ENCODE measurements at places on chromosomes 6 and 20.

- DNase-seq: no peak
These were observed 5.5 kb upstream of the NPBWR2 start for GRCh38 chr20:64112691-64113443.

- no peak for DNase-seq
These were observed 11.7 kb downstream of the VNN2 start for GRCh38 chr6:132746048-132746447.

- no peak for DNase-seq
These were observed 115.2 kb upstream of the BCLAF1 start for GRCh38 chr6:136404627-136405419.

- DNase-seq: no peak
These were observed 54.4 kb upstream of the CCDC28A start for GRCh38 chr6:138719011-138719635.

GRCh38 chr6:149200282-149200945, 117.1 kb upstream of the TAB2 start:
- DNase-seq: no peak

DNA sequence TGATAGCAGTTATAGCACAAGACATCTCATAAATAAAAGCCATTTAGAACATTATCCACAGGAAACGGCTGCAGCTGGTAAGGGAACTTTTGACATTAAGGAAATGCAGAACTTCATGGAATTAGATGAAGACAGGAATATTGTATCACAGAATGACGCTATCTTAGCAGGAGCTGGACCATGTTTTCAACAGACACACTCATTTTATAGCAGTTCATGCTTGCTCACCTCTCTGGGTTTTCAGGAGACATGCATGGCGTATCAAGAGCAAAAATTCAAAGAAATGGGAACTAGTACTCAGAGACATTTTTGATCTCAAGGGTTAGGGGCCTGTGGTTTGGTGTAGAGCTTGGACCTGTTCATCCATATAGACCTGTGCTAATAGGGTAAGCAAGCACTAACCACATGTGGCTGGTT, 125.0 kb downstream of the FYN start:
- DNase-seq: no peak

DNA sequence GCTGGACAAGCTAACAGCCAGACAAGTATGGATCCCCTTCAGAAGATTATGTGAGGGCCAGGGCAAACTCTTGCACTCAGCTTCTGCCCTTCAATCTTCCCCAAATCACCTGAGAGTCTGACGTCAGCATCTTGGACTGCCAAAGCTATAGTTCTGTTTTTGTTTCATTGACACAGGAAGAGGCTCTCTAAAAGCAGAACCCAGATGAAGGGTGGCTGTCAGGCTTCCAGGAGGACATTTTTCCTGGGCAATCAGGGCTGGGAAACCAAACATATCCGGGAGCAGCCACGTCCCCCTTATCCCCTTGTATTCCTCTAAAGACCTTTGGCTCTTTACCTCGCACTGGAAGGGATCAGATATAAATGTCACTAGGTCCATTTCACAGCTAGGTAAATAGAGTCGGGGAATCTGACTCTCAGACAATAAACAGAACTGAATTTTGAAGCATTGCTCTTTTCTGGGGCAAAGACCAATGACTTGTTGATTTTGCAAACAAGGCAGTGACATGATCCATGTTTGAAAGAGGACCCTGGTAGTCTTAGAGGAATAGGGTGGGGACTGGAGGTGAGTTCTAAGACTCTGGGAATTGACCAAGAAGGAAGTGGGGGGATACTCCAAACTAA, 13.3 kb downstream of the MAFB start:
- DNase-seq: no peak

GRCh38 chr6:117440706-117441525, 15.2 kb upstream of the ROS1 start:
- DNase-seq: no peak

- no peak for DNase-seq
These were observed 5.7 kb downstream of the TMEM151B start for GRCh38 chr6:44275749-44276648.

- no peak for DNase-seq
These were observed 163.3 kb downstream of the SOBP start for GRCh38 chr6:107653183-107653580.

DNA sequence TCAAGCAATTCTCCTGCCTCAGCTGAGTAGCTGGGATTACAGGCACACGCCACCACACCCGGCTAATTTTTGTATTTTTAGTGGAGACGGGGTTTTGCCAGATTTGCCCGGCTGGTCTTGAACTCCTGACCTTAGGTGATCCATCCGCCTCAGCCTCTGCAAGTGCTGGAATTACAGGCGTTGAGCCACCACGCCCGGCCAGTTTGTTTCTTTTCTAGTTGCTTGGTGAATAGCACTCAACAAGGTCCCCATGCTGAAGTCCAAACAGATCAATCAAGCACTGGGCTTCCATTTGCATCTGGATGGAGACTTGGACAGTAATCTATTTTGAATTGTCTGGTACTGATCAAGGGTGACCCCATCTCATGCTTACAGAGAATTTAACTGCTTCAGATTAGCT, 108.9 kb upstream of the FOXO3 start:
- no peak for DNase-seq

GRCh38 chr6:110723017-110723416, 92.3 kb downstream of the CDK19 start:
- DNase-seq: no peak

GRCh38 chr6:42210551-42210950, 7.1 kb downstream of the MRPS10 start:
- DNase-seq: no peak

DNA sequence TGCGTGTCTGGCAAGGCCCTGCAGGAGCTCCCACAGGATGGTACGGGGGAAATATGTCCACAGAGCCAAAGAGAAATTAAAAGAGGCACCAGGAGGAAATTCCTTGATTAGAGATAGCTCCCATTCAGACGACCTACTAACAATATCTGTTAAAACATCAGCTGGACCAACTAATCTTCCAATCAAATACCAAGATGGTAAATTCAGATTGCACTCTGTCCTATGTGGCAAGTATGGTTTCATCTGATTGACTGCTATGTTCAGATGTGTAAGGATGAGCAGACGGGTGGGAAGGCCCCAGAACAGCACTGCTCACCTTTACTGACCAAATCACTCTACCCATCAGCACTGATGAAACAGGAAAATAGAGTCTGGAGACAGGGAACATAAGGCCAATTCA, 19.5 kb downstream of the BPIFA2 start:
- DNase-seq: no peak

GRCh38 chr6:168941036-168941435, 312.6 kb downstream of the THBS2 start:
- DNase-seq: no peak

- DNase-seq: no peak
These were observed 31.7 kb downstream of the CST2 start for GRCh38 chr20:23794841-23795240.

- no peak for DNase-seq
These were observed 169.0 kb upstream of the GJE1 start for GRCh38 chr6:141963543-141964295.

GRCh38 chr6:37551867-37552266, 52.2 kb upstream of the CCDC167 start:
- no peak for DNase-seq

- peak; percentile 31 for DNase-seq
These were observed 47.1 kb upstream of the SAMHD1 start for GRCh38 chr20:36998652-36999051.

GRCh38 chr20:63183422-63184146, 32.3 kb downstream of the YTHDF1 start:
- peak; percentile 49 for DNase-seq

- no peak for DNase-seq
These were observed 77.4 kb upstream of the SULF2 start for GRCh38 chr20:47862574-47863240.

- DNase-seq: no peak
These were observed 219.6 kb downstream of the NRN1 start for GRCh38 chr6:5786969-5787720.

DNA sequence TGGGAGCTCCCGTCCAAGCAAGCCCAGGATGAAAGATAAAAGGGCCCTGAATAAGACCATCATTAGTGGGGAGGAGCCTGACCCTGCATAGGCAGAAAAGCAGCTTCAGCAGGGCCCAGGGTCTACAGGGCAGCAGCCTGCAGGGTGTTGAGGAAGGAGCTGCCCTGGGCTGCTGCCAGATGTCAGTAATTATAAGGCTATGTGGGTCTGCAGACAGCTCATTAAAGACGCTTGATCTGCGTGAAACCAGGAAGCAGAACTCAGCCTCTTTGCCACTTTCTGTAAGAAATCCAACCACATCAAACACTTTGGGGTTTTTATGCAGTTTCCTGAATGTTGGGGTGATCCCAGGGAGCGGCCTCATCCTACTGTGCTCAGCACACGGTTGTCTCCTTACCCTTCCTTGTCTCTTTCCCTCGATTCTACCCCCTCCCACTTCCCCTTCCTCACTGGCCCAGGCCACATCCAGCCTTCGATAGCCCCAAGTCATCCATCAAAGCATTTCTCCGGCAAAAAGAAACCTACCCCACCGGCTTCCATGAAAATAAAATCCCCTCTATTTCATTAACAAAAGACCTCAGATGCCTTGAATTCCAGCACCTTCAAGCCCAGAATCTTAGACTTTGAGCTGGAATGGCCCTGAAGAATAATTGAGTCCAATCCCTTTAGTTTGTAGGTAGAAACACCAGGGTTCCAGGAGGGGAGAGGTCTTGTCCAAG, 1.0 kb upstream of the TGM6 start:
- peak; percentile 48 for DNase-seq
